ENCODE measurements at places on chromosomes 7 and 10. TPM values are rescaled to one million over a fixed set of nuclear protein-coding genes. Genes with fewer than 3 reads are reported as not detected.
A peak's percentile ranks its signal among the peaks of the same experiment; 100 is the strongest.

SLC16A9 gene
- total RNA-seq, result 0.08 TPM

MMP21 gene
- not detected for total RNA-seq

DNA sequence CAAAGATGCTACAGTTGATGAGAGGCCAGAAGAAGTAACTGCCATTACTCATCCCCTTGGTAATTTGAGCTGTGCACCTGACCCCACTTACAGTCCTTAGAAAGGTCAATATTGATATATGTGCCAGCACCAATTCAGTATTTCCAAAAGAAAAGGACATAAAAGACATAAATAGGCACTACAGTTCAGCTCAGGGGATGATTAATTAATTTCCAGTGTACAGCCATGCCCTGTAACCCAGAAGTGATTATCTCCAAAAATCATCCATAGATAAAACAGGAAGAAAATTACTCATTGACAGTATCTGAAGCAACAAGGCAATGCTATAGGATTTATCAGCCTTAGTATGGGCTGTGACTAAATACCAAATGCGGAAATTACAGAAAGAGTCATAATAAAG lies 82.4 kb downstream of the PHYHIPL start:
- no peaks in the 10 kb centered on the region for H3K36me3 ChIP-seq
- no peaks in the 10 kb centered on the region for H3K27me3 ChIP-seq
- DNase-seq, result no peak
- no peak overlapping the region for H3K27ac ChIP-seq
- no peak overlapping the region for H3K4me3 ChIP-seq
- H3K4me1 ChIP-seq, result no peaks in the 10 kb centered on the region

GRCh38 chr7:83697804-83698530 lies 49.0 kb upstream of the SEMA3E start:
- no peak for DNase-seq
- H3K4me1 ChIP-seq, result no peaks in the 10 kb centered on the region
- H3K27ac ChIP-seq, result no peak overlapping the region
- H3K4me3 ChIP-seq, result no peak overlapping the region
- no peaks in the 10 kb centered on the region for H3K27me3 ChIP-seq

- peak overlapping the region; percentile 80 for H3K4me3 ChIP-seq
- H3K27me3 ChIP-seq, result no peaks in the 10 kb centered on the region
- peak overlapping the region; percentile 91 for H3K27ac ChIP-seq
- DNase-seq, result peak; percentile 91
- H3K36me3 ChIP-seq, result peaks cover 2% of the 10 kb centered on the region
- H3K4me1 ChIP-seq, result peaks cover 38% of the 10 kb centered on the region
Measured at GRCh38 chr7:143380260-143380645, 892 bp upstream of the ZYX start.

GRCh38 chr7:27116031-27116961 lies 13.8 kb upstream of the HOXA2 start:
- no peak overlapping the region for H3K4me3 ChIP-seq
- H3K4me1 ChIP-seq, result no peaks in the 10 kb centered on the region
- no peaks in the 10 kb centered on the region for H3K36me3 ChIP-seq
- no peaks in the 10 kb centered on the region for H3K27me3 ChIP-seq

DNA sequence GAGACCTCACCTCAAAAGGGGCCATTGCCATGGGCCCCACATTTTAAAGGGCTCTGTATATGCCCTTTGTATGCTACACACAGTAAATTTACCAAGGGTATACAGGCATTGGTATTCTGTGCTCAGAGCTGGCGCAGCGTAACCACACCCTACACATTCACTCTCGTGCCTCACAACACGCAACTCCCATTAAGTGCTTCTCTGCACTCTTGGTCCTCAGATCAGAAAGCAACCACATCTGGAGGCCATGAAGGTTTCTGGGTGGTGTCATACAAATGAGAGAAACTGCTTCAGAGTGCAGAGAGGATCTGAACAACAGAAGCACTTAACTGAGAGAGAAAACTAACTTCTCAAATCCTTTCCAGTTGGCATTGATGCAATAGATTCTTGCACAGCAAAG lies 9.4 kb upstream of the CACUL1 start:
- no peaks in the 10 kb centered on the region for H3K36me3 ChIP-seq
- no peak overlapping the region for H3K4me3 ChIP-seq
- no peak overlapping the region for H3K27ac ChIP-seq
- peaks cover 2% of the 10 kb centered on the region for H3K27me3 ChIP-seq
- no peaks in the 10 kb centered on the region for H3K4me1 ChIP-seq

- peaks cover 81% of the 10 kb centered on the region for H3K27me3 ChIP-seq
- H3K4me1 ChIP-seq, result peaks cover 16% of the 10 kb centered on the region
- no peak for DNase-seq
- no peak overlapping the region for H3K4me3 ChIP-seq
- H3K36me3 ChIP-seq, result peaks cover 11% of the 10 kb centered on the region
- H3K27ac ChIP-seq, result no peak overlapping the region
Measured at GRCh38 chr7:27167916-27168264, 2.6 kb upstream of the HOXA9 start.

CCDC172 gene
- not detected for total RNA-seq

DNA sequence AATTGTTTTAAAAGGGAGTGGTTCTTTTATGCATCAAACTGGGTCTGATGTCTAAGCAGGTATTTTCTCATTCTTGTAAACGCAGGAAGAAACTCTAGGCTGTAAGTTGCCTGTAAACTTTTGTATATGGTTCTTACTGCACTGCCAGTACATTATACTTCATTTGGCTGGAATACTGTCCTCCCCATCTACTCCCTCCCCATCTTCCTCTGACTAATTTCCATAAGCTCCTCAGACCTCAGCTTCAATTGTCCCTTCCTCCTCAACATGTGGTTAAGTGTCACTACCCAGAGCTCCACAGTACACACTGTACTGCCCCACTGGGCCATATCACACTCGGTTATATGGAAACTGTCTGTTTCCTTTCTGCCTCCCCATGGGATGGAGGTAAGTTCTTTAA lies 161.4 kb upstream of the MDFIC start:
- no peaks in the 10 kb centered on the region for H3K27me3 ChIP-seq
- no peaks in the 10 kb centered on the region for H3K36me3 ChIP-seq
- no peaks in the 10 kb centered on the region for H3K4me1 ChIP-seq
- no peak overlapping the region for H3K4me3 ChIP-seq
- no peak for DNase-seq
- H3K27ac ChIP-seq, result no peak overlapping the region

OPN4 gene
- total RNA-seq, result not detected

GSTK1 gene
- 254 TPM for total RNA-seq

DNA sequence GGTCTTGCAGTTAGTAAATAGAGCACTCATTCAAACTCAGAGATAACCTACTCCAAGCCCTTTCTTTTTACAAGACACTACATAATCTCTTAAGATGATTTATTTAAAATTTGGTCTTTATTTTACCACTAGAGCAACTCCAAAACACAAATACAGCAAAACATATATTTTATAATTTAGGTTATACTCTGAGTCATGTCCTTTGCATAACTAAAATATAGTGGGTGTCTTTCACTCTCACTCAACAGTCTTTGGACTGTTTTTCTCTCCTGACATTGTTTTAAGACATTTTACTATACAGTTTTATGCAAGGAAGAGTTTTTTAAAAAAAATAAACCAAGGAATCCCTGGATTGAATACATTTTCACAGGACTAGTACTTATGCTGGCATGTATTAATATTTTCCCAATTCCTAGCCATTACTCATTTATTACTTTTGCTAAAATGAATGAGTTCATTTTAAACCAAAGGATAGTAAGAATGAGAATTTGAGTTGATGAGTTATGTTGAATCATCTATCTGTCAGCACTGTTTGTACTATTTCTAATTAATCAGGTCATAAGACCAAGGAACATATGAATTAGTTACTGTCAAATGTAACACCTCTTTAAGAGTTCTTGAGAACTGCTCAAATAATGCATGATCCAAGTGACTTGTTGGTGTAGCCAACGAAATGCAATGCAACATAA lies 303.1 kb upstream of the FZD1 start:
- no peak overlapping the region for H3K4me3 ChIP-seq
- no peak for DNase-seq
- H3K27ac ChIP-seq, result no peak overlapping the region
- H3K4me1 ChIP-seq, result no peaks in the 10 kb centered on the region

DNA sequence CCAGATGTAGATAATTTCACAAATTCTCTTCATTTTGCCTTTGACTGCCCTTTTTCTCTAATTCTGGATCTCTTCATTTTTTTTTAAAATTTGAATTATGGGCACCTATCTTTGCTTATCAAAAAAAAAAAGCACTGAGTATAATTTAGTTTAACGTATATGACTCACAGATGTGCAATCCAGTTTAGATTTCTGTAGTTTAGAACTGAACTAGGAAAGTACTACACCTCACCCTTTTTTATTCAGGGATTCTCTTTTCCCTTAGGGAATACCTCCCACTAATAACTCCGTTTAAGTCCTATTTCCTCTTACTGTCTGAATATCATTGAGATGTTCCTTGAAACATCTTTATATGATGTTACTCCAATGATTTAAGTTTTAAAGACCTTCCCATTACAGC lies 665.0 kb downstream of the MAGI2 start:
- H3K36me3 ChIP-seq, result no peaks in the 10 kb centered on the region
- no peaks in the 10 kb centered on the region for H3K27me3 ChIP-seq
- DNase-seq, result no peak
- no peak overlapping the region for H3K27ac ChIP-seq
- no peak overlapping the region for H3K4me3 ChIP-seq

UBE2D4 gene
- total RNA-seq, result 6.8 TPM
